Fibroblast of lung (primary cell): ENCODE measurements at places on chromosomes 16 and 17.

GRCh38 chr16:69538808-69539207 lies 27.0 kb upstream of the NFAT5 start:
- no peak for DNase-seq

DNA sequence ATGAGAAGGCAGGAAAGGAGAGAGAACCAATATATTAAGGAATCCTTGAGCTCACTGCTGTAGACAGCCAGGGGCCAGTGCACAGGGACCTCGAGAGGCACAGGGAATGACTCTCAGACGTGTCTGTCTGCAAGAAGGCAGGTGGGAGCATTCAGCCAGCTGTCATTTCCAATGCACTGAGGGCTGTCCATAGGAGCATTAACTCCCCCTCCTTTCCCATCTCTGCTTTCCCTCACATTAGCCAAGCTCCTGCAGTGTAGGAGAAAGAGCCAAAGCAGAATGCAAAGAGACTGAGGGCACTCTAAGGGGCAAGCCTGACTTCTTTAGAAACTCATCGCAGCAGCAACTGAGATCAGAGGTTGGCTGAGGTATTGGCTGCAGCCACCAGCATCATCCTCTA lies 218.3 kb downstream of the CDH13 start:
- DNase-seq, result no peak

GRCh38 chr17:596287-596686 lies 118.4 kb downstream of the VPS53 start:
- DNase-seq, result peak; percentile 32

DNA sequence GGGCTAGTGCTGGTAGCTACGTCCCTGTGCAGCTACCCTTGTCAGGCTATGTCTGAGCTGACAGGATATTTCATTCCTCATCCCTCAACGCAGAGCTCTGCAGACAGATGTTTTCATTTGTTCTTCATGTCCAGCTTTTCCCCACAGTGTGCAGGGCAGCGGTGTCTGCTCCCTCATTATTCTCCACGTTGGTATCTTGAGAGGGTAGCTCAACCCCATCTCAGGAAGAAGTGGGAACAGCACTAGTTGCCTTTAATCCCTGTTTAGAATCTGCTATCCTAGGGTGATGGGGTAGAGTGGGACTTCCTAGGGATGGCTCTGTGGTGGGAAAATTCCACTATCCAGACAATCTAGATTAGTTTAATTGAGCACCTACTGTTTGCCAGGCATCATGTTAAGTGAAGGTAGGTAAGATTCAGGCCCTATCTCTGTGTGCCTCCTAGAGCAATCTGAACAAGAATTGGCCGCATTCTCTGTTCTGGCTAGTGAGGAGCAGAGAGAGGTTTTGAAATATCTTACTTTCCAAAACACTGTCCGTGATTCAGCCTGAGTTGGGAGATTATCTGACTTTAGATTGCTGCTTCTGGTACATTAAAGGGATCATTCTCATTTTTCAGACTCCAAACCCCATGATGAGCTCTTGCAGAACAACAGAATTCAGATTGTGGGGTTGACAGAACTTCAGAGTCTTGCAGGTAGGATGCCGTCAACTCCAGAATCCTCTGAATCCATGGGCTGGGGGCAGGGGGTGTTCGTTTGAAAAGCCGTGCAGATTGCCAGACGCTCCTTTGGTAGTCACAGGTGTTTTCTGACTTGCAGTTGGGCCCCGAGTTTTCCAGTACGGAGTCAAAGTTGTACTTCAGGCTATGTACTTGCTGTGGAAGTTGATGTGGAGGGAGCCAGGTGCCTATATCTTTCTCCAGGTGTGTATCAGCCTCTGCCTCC lies 963 bp downstream of the ALG1 start:
- no peak for DNase-seq

DNA sequence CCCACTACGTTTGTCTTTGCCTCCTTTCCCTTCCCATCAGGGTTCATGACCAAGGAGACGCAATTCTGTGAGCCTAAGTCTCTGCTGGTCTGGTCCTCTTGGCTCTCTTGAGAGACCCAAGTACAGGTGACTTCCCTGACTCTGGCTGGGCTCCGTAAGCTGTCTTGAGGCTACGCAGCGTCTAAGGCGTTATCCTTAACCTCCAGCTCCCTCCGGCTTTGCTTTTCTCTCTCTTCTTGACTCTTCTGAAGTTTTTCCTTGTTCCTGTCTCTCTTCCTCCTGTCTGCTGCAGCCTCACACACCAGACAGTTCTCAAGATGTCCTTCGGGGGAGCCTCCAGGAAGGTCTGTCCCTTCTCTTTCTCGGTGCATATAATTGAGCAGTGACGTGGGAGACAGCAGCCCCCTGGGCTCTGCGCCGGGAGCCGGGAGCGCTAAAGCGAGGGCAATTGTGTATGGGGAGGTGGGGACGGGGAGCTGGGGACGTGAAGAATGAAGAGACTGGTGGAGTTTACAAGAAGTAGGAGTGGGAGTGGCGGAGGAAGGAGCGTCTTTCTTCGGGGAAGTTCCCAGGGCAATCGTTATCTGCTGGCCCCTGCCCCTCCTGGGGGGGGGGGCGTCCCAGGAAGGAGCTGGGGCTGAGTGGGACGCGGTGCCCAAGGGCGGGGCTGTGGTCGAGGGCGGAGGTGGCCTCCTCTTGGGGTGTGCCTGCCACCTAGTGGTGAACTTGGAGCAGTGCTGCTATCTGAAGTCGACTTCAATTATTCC lies 6.9 kb upstream of the PIRT start:
- DNase-seq, result peak; percentile 66

DNA sequence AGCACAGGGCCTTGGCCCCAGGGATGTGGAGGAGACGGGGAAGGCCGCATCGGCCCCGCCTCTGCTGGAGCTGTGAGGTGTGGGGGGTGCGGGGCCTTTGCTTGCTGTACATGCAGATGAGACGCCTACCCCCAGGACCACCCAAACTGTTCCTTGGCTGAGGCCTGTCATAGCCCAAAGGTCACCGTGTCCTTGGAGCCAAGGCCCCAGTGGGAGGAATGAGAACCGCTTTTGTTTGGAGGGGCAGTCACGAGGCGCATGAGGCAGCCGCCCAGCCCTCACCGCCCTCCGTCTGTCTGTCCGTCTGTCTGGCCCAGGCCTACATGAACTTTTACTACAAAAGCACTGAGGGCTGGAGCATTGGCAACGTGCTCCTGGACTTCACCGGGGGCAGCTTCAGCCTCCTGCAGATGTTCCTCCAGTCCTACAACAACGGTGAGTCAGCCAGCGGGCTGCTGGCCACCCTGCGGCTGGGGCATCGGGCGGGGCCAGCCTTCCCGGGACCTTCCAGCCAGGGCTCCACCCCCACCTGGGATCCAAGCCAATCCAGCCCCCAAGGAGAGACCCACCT lies 8.8 kb downstream of the TAX1BP3 start:
- peak; percentile 89 for DNase-seq

- DNase-seq, result peak; percentile 25
These were observed 29.0 kb downstream of the IL21R start for GRCh38 chr16:27430923-27431484.
